Iris pigment epithelial cell (primary cell): ENCODE measurements at places on chromosomes 1 and 21.
A peak's percentile ranks its signal among the peaks of the same experiment; 100 is the strongest.

GRCh38 chr1:27655151-27655937 is 16.6 kb downstream of the IFI6 start:
- no peak for DNase-seq

GRCh38 chr1:66929146-66929688 is 4.4 kb downstream of the MIER1 start:
- DNase-seq, result no peak

- DNase-seq, result no peak
Measured at GRCh38 chr21:34263629-34264028, 100.2 kb upstream of the KCNE2 start.

- DNase-seq, result peak; percentile 34
Measured at GRCh38 chr1:30900931-30901560, 7.5 kb downstream of the SDC3 start.

- DNase-seq, result peak; percentile 26
Measured at GRCh38 chr1:86705665-86705985, 1.2 kb downstream of the SH3GLB1 start.

DNA sequence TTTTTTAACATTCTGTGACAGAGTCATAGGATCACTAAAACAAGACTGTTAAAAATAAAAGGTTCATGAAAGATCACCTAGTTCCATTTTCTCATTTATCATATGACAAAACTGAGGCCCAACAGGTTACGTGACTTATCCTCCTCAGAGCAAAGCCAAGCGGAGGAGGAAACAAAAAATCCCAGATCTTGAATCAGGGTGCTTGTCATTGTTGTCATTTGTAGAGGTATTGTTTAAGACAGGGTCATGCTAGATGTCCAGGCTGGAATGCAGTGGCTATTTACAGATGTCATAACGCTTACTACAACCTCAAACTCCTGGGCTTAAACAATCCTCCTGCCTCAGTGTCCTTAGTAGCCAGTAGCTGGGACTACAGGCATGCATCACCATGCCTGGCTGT is 293.2 kb downstream of the DSCAM start:
- DNase-seq, result no peak

GRCh38 chr1:7613106-7613850 is 157.8 kb upstream of the VAMP3 start:
- no peak for DNase-seq

GRCh38 chr1:9384751-9385245 is 92.1 kb downstream of the SPSB1 start:
- DNase-seq, result peak; percentile 21

DNA sequence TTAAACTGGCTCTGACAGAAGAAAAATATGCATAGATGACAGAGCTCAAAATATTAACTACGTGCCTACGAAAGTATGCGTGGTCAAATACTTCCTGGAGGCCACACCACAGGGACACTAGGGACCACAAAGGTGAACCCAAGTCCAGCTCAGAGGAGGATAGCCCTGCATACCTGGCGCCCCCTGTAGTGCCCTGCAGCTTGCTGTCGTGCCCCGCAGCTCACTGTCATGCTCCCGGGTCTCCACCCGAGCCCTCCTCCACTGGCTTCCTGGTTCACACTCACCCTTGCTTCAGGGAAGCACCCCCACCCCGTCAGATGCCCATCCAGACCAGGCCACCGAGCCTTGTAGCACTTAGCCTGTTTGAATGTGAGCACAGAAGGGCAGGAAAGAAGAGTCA is 16.7 kb upstream of the NADK start:
- no peak for DNase-seq

DNA sequence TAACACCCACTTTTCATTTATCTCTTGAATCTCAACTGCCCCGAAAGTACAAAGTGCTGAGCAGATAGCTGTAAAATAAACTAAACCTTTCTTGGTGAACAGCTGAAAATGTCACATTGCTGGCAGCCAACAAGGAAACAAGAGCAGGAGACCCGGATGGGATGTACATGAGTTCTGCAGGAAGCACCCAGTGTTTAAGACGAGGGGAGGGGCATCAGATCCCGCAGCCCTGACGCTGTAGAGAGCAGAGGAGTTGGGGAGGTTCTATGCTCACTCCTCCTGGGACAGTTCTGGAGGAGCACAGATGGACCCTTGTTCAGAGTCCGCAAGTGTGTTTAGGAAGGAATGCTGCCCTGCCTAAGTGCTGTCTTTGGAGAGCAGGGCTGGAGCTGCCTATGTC is 32.0 kb upstream of the EPHA8 start:
- DNase-seq, result no peak

GRCh38 chr1:41536361-41536802 is 51.9 kb upstream of the EDN2 start:
- DNase-seq, result no peak

DNA sequence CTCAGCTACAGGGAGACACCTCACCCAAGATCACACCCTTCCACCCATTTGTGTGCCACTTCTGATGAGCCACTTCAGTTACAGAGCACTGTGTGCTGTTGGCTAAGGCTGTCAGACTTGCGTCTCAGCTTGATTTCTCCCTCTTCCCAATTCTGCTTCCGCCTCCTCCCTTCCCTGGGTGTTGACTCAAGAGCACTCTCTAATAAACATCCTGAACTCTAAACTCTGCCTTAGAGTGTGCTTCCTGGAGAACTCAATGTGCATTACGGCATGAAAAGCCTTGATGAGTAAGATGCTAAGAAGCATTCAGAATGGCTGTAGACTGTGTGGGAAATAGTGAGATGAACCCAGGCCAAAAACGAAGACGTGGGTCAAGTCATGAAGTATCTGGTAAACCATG is 54.9 kb upstream of the S1PR1 start:
- DNase-seq, result peak; percentile 97

- peak; percentile 43 for DNase-seq
Measured at GRCh38 chr1:170711682-170712081, 47.8 kb downstream of the PRRX1 start.

GRCh38 chr1:27144920-27145661 is 9.8 kb downstream of the SLC9A1 start:
- DNase-seq, result peak; percentile 82

GRCh38 chr1:106986603-106987002 is 69.9 kb upstream of the PRMT6 start:
- DNase-seq, result no peak

DNA sequence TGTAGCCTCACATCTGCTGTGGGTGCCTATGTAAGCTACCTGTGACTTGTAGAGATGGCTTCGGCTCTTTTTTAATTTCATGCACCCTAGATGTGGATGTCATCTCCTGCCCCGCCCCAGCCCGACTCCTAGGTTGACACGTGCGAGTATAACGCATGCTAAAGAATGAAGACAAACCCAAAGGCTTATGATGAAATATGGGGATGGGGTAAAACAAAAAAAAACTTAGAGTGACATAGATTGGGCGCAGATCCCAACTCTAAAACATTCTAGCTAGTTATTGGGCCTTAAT is 613 bp upstream of the ERO1B start:
- no peak for DNase-seq

DNA sequence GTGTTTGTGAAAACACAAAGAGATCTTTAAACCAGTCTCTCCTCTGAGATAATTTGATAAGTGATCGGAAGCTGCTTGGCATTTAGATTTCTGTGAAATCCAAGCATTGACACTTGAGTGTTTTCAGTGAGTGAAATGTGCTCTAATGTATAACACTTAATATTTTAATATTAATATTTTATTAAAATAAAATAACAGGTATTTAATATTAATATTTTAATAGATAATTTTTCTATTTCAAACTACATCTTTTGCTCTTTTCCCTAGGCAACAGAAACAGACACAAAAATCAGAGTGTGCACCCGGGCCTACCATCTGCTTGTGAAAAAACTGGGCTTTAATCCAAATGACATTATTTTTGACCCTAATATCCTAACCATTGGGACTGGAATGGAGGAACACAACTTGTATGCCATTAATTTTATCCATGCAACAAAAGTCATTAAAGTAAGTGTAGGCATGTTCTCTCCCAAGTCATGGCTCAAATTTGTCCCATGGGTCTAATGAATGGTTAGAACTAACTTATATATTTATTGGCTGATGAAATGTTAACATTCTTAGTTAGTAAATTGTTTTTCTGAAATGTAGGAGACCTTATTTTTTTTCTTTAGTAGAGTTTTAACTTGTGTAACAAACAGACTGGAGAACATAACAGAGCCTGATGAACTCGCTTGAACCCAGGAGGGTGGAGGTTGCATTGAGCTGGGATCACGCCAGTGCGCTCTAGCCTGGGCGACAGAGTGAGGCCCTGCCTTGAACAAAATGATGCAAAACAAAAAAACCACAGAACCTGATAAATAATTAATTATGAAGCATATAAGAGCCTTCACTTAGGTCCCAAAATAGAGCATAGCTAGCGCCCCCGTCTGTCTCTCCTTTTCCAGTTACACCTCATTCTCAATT is 55.2 kb downstream of the MTR start:
- no peak for DNase-seq

DNA sequence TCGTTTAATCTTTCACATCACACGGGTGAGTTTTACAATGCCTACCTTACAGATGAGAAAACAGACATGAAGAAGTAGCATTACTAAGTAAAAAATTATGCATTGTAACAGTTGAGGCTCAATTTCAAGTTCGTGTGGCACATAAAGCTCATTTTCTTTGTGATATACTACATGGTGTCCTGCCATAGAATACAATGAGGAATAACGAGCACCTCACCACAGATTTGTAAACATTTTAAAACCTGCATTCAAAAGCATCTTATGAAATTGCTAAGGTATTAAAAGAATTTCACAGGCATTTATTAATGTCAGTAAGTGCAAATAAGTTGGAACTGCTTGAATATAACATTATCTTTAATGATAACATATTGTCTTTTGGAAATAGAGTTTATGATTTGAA is 47.8 kb upstream of the DEPDC1 start:
- DNase-seq, result no peak

DNA sequence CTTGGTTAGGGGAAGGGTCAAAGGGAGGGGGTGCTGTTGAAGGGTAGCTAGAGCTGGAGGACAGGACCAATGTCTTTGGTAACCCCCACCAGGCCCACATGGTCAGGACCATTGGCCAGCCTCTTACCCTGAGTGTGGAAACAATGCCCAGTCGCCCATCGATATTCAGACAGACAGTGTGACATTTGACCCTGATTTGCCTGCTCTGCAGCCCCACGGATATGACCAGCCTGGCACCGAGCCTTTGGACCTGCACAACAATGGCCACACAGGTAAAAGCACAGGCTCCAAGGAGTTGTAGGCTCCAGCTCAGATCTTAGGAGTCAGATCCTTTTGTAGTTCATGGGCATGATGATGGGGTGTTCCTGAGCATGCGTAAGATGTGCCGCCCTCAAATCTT is 3.8 kb downstream of the CA14 start:
- no peak for DNase-seq

GRCh38 chr1:64499011-64499410 is 29.1 kb downstream of the CACHD1 start:
- DNase-seq, result no peak

DNA sequence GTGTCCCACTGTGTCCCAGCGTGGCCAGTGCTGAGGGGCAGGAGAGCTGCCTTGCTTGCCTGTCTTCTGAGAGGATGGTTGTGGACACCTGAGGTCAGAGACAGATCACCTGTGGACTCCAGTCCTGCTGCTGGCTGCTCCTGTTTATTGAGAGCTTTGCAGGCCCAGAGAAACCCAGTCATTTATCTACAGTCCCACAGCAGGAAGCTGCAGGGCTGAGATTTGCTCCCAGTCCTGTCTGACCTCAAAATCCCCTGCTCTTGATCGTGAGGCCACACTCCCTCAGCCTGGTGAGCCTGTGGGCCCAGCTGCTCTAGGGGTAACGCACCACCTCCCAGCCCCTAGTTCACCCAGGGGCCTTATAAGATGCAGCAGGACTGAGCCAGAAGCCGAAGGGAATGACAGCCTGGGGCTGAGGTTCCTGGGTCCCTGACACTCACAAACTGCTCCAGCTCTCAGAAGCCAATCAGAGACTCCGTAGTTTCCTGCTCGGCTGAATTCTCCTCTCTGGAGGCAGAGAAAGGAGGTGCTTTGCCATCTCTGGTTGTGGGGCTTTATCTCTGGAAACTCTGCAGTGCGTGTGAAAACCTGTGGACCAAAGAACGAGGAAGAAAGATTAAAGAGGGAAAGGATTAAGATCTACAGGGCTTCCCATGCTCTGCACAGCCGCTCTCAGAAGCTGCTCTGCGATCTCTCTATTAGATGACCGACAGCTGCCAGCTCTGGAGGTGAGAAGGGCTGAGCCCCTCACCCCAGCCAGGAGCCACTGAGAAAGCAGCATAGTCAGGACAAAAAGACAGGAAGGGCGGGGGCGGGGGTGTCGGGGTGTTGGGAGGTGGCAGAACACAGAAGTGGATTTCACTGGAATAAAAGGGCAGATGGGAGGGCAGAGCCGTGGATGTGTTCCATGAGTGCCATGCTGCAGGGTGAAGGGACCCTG is 39.1 kb downstream of the UBIAD1 start:
- no peak for DNase-seq

GRCh38 chr1:156655151-156655903 is 13.4 kb downstream of the BCAN start:
- no peak for DNase-seq

GRCh38 chr21:30102871-30103270 is 63.7 kb downstream of the CLDN17 start:
- DNase-seq, result no peak

DNA sequence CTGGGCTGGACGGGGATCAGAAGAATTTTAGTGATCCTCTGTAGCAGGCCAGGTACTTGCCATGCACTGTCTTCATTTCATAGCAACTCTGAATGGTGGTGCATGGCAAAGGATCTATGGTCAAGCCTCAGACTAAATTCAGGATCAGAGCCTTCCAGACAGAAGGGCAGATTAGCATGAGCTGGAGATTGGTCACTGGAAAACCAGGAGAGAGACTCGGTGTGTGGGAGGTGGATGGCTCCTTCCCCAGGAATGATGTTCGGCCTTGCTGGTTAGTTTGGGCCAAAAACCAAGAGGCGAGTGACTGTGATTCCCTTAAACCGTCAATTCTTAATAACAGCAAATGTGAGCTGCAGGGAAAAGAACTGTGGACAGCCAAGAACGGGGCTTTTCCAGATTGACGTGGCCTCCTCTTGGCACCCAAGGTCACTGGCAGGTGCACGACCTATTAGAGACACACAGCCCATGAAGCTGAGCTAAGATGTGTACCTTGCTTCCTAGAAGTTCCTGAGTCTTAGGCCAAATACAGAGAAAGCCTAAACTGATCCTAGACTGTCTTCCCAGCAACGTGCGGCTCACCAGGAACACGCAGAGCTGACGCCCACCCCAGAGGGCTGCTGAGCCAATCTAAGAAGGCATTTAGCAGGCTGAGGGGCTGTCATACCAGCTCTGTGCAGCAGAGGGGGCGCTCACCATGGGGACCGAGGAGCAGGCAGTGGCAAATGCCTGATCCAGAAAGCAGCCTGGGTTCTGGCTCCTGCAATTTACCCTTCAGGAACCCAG is 18.5 kb downstream of the ALDH4A1 start:
- DNase-seq, result peak; percentile 68

GRCh38 chr1:240539769-240540414 is 72.1 kb downstream of the GREM2 start:
- no peak for DNase-seq
